Activated naive CD4-positive, alpha-beta T cell treated with anti-CD3 and anti-CD28 coated beads, Interleukin-2, amount 50 U/mL, for 16 hours (primary cell): ENCODE measurements at places on chromosomes 11 and 22.

GRCh38 chr11:7846003-7846402 is 49.3 kb upstream of the OR5P2 start:
- no peak for DNase-seq

DNA sequence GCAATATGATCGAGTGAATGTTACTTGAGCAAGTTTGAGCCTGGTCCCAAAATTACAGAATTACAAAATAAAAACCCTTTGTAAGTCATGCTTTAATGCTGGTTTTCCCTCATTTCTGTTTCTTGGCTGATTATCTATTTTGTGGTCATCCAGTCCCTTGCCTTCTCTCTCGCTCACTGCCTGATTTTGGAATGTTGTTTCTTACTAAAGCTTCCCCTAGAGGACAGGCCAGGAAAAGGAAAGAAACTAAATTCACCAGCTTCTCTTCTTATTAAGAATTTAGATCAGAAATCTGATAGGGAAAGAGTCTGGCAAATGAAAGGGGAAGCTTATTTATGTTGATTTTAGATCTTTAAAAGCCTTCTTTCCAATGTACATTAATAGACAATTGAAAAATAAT is 16.6 kb upstream of the BDNF start:
- DNase-seq, result no peak

DNA sequence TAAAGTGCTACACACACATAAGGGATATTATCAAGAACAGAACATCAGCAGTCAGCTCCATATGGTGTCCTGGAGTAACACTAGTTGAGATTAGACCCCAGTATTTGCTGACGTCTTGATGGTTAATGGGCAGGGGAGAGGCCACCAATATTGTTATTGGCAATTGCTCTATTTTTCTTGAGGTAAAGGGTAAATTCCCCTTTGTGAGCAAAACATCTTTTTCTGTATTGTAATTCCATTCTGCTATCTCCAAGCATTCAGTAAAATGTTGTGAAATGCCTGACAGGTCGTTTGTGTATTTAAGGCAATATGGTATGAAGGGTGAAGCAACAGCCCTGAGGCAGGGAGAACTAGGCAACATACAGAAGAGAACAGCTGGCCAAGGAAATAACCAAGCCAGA is 21.9 kb downstream of the PC start:
- DNase-seq, result no peak

GRCh38 chr22:40727070-40727963 is 48.0 kb downstream of the MCHR1 start:
- no peak for DNase-seq

DNA sequence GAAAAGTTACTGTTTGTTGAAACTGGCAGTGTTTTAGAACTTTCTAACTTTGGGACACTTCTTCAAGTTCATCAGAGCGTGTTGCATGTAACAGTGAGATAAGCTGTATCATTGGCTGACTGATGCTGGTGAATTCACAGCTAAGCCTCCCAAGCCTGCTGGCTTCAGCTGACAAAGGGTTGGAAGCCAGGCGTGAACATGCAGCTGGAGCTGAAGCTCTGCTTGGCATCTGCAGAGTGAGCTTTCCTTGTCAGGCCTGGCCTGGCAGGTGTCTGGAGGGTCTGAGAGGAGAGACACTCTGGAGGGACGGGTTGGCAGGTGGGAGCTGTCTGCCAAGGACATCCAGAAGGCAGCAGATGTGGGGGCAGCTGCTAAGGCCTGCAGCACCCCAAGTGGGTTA is 1.5 kb downstream of the AMPD3 start:
- DNase-seq, result no peak

DNA sequence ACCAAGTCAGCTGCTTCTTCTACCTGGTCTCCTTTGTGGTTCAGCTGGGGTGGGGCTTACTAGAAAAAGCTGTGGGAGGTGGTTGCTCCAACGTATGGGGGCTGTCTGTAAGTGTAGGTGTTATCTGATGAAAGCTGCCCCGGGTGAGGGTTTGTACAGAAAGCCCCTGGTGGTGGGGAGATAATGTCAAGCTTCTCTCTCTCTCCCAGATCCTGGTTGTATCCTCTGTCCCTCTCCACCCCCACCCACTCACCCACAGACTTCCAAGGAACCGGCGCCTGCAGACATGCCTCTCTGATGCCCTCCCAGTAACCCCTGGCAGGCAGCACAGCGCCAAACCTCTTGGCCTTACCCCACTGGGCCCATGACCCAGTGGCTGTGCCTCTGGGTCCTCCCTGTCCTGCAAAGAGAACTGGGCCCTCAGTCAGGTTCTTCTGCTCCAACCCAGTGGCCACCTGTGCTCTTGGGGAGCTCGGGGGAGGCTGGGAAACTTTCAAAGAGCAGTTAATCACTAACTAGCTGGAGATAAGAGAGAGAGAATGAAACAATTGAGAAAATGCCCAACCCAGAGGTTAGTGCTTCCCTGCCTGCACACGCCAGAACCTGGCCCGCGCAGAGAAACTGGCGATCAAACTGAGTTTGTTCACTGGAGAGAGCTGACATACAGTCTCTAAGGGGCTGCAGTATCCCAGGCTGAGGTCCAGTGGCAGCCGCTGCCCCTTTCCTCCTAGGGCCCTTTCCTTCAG is 20.4 kb upstream of the EHF start:
- no peak for DNase-seq

DNA sequence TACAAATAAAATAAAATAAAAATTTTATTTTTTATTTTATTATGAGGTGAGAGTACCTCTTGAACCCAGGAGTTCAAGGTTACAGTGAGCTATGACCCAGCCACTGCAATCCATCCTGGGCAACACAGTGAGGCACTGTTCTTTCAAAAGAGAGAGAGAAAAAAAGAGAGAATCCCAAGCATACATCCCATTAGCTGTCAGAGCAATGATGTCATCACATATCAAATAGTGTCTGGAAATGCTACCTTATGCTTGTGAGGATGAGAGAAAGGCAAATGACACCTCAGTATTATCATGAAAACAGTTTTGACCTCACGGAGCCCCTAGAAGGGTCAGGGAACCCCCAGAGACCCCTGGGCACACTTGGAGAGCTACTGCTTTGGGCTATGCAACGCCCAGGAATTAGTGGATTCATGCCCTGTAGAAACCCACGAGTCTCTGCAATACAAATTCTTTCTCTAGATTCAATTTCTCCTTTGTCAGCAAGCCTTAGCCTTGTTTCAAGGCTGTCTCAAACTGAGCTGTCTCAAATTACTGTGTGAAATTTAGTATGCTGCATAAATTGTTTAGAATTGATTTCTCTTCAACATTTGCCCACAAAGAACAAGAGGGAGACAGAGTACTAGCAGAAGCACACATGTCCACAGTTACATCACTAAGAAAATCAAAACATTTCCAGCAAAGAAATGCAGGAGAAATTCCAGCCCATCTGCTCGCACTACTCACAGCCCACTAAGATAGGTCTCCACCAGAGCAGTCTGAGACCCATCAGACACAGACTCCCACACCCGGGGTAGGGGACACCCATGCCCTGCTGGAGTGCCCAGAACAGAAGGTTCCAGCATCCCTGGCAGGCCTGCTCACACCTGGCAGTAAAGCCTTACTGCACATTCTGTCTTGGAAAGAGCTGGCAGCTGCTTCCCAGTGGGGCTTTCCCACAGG is 18.1 kb downstream of the DGCR2 start:
- no peak for DNase-seq

GRCh38 chr11:91394073-91394726 is 830.4 kb upstream of the FAT3 start:
- no peak for DNase-seq

DNA sequence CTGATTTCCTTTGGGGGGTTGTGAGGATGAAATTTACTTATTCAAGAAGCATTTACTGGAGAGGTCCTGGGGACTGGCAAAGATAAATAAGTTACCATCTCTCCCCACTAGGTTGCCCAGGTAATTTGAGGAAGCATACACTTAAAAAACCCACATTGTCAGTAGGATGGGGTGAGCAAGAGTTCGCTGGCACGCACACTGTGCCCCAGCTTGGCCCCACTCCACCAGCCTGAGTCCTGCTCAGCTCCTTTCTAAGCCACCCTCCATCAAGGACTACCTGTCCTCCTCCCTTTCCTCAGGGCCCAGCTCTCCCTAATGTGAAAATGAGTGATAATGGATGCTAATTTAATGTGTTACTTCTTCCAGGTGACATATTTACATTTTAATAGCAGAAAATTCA is 216.5 kb upstream of the PLET1 start:
- DNase-seq, result no peak

- no peak for DNase-seq
Observed at GRCh38 chr11:112292785-112293407, 32.2 kb upstream of the PLET1 start.

GRCh38 chr11:134386945-134387344 is 25.1 kb downstream of the B3GAT1 start:
- no peak for DNase-seq

DNA sequence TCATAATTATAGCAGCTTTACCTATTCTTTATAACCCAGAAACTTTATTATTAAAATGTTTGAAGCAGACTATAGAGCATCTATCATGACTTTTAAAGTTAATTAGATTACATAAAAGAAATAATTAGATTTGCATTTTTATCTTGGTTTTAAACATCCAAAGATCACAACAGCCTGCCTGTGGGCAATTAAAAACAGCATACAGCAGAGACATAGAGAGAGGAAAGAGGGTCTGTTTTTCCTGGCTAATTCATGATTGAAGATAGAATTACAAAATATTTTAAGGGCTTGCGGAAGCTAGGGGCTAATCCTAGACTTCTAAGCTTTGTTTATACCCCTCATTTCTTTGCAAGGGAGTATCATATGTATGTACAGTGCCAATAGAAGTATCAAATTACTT is 178.1 kb downstream of the SOX6 start:
- DNase-seq, result no peak

DNA sequence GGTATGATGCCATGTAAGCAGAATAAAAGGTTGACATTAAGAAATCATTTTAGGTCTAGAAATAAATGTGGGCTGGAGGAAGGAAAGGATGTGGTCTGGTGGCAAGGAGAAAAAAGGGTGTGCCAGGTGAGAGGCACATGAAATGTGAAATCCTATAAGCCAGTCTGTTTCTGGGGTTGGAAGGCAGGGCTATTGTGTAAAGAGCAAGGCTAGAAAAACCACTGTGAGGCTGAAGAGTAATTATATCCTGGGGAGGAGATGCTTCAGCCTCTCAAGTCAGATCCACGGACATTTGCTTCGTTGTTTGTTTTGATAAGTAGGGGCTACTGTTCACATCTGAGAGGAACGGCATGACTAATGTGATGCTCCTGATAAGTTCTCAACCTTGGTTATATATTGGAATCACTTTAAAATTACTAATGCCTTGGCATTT is 77.5 kb upstream of the CTSC start:
- DNase-seq, result no peak

DNA sequence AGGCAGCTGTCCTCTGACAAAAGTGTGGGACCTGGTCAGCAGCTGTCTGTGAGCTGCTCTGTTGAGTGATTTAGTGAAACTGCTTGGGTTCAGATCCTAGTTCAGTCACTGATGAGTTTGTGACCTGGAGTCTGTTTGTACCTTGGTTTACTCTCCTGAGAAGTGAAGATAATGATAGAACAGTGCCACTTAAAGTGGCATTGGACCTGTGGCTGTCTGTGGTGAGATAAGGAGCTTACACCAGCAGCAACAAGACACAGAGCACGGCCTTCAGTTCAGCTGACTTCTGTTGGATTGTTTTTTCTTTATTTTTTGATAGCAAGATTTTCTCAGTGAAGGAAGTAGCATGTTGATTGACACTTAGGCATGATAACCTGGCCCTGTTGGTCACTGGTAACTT is 46.2 kb upstream of the CTTN start:
- no peak for DNase-seq

DNA sequence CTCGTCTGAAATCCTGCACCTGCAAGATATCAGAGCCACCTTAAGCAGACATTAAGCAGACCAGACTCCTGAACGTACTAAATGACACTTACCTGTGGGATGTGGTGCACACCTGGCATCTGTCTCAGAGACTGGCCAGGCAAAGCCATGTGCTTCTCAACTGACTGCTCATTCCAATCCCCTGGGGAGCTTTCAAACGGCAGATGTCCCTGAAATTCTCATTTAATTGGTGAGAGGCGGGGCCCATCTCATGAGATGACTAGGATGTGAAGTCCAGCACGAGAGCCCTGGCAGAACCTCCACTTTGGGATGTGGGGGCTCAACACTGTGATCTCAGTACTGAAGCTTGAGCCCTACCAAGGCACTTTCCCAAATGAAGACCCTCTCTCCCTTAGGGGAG is 84.9 kb upstream of the HMGXB4 start:
- DNase-seq, result no peak

GRCh38 chr11:19242179-19242932 is 1.6 kb upstream of the E2F8 start:
- DNase-seq, result no peak

GRCh38 chr22:26589367-26589844 is 526 bp downstream of the TPST2 start:
- peak; percentile 42 for DNase-seq

- no peak for DNase-seq
Observed at GRCh38 chr11:129258205-129258604, 66.1 kb upstream of the ARHGAP32 start.

DNA sequence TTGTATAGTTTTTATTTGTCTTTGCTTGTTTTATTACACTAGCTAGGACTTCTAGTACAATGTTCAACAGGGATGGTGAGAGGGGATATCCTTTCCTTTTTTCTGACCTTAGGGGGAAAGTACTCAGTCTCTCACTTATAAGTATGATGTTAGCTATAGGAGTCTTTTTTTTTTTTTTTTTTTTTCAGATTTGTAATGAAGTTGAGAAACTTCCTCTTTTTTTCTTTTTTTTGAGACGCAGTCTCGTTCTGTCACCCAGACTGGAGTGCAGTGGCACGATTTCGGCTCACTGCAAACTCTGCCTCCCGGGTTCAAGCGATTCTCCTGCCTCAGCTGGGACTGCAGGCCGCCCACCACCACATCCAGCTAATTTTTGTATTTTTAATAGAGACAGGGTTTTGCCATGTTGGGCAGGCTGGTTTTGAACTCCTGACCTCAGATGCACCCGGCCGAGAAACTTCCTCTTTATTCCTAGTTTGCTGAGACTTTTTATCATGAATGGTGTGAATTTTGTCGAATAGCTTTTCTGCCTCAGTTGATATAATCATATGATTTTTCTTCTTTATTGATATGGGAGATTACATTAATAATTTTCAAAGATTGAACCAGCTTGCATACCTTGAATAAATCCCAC is 10.9 kb downstream of the TRIM22 start:
- DNase-seq, result no peak

DNA sequence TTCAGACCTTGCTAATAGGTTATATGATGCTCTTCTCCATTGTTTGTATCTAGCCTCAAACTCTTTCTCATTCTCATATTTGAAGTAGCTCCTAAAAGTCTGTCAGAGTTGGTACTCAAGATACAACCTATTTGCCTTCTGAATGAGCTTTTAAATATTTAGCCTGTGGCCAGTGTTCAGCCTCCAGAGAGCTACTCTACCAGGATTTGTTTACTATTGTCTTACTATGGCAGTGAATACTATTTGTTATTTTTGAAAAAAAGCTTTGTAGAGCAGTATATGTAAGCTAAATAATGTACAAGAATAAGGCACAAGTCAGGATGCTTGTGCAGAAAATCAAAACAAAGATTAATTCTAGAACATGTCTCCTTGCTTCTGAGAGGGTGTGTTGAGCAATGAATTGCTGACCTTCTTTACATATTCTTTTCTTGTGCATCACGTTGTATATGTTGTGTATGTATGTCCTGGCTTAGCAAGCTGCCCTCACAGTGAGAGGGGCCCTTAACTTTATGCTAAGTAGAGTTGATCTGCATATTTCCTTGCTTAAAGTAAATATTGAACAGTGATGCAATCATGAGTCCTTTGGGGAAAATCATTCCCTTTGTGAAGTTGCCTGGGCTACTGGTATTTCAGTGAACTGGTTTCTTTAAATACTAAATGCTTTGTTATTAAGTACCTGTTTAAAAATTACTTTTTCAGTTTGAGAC is 438.0 kb downstream of the LUZP2 start:
- no peak for DNase-seq
